ENCODE measurements at places on chromosomes 11 and 22. TPM values are rescaled to one million over a fixed set of nuclear protein-coding genes. Genes with fewer than 3 reads are reported as not detected.

Gene SOX10
- 0.62 TPM for total RNA-seq

Gene ACRV1
- not detected for total RNA-seq

Gene PLEKHA7
- total RNA-seq, result 77.1 TPM

Gene BAIAP2L2
- 0.24 TPM for total RNA-seq

Gene TRABD
- total RNA-seq, result 20.1 TPM

Gene MS4A6A
- total RNA-seq, result 22.2 TPM

Gene OR10D3
- not detected for total RNA-seq

Gene PKDREJ
- 0.11 TPM for total RNA-seq

Gene MRGPRF
- total RNA-seq, result 2.3 TPM

Gene OR52I1
- total RNA-seq, result not detected

Gene GATD1
- 38.7 TPM for total RNA-seq

Measured in cardiac septum (tissue), 1 donor.